ENCODE measurements at places on chromosomes 11 and 22. TPM values are rescaled to one million over a fixed set of nuclear protein-coding genes. Genes with fewer than 3 reads are reported as not detected.

The DEUP1 gene
- total RNA-seq, result not detected

- no peaks in the 10 kb centered on the region for H3K4me1 ChIP-seq
- no peaks in the 10 kb centered on the region for H3K27me3 ChIP-seq
- DNase-seq, result no peak
- H3K4me3 ChIP-seq, result no peak overlapping the region
Measured at GRCh38 chr11:104999721-105000120, 23.2 kb downstream of the CASP5 start.

The C11orf65 gene
- not detected for total RNA-seq

GRCh38 chr11:72696866-72697700 is 22.9 kb upstream of the PDE2A start:
- H3K27me3 ChIP-seq, result no peaks in the 10 kb centered on the region
- H3K4me1 ChIP-seq, result peaks cover 12% of the 10 kb centered on the region
- no peak for DNase-seq
- peak overlapping the region; percentile 44 for H3K27ac ChIP-seq
- H3K36me3 ChIP-seq, result peaks cover 86% of the 10 kb centered on the region

DNA sequence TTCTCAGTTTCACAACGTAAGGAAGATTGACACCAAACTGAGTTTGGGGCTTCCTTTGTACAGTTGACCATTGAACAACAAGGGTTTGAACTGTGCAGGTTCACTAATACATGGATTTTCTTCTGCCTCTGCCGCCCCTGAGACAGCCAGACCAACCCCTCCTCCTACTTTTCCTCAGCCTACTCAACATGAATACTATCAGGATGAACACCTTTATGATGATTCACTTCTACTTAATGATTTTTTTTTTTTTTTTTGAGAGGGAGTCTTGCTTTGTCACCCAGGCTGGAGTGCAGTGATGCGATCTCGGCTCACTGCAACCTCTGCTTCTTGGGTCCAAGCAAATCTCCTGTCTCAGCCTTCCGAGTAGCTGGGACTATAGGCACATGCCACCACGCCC is 14.6 kb downstream of the RBM4 start:
- no peak overlapping the region for H3K4me3 ChIP-seq
- H3K27ac ChIP-seq, result no peak overlapping the region
- no peak for DNase-seq
- peaks cover 54% of the 10 kb centered on the region for H3K36me3 ChIP-seq
- peaks cover 4% of the 10 kb centered on the region for H3K4me1 ChIP-seq
- no peaks in the 10 kb centered on the region for H3K27me3 ChIP-seq

DNA sequence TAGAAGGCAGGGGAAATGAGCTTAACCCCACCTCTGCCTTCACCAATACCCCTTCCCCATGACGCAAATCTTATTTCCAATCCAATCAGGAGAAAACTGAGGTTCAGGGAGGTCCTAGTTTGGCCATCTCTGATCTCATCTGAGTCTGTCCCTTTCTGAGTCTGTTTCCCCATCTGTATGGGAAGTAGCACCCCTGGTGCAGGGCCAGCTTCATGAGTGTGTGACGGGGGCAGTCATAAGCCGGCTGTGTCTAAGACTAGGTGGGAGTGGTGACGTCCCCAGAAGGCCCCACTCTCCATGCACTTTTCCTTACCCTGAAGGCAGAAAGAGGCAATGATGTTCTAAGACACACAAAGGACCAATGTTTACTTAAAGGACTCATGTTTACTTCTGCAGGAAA is 72.3 kb downstream of the MN1 start:
- no peak overlapping the region for H3K4me3 ChIP-seq
- peaks cover 25% of the 10 kb centered on the region for H3K4me1 ChIP-seq
- no peaks in the 10 kb centered on the region for H3K36me3 ChIP-seq

- DNase-seq, result no peak
- H3K36me3 ChIP-seq, result no peaks in the 10 kb centered on the region
- H3K27ac ChIP-seq, result no peak overlapping the region
- no peak overlapping the region for H3K4me3 ChIP-seq
Measured at GRCh38 chr11:123143476-123143875, 51.6 kb downstream of the CLMP start.

DNA sequence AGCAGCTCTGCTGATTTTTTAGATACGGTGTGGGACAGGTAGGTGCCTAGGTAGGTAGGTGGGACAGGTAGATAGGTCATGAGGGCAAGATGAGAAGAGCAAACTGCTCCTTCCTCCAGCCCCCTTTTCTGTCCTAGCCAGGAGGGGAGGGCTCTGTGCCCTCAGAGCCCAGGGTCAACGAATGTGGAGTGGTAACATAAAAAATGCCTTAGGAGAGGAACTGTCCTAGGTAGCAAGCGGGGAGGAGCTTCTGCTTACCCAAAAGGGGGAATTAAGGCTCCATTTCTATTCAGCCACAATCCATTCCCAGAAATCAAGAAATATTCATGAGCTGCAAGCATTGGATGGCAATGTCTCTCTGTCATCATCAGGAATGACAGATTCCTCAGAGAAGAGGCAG is 234.8 kb downstream of the GRIK4 start:
- H3K27ac ChIP-seq, result no peak overlapping the region
- no peak overlapping the region for H3K4me3 ChIP-seq
- no peaks in the 10 kb centered on the region for H3K36me3 ChIP-seq
- H3K4me1 ChIP-seq, result peaks cover 9% of the 10 kb centered on the region

- no peaks in the 10 kb centered on the region for H3K27me3 ChIP-seq
- no peak overlapping the region for H3K4me3 ChIP-seq
- peaks cover 67% of the 10 kb centered on the region for H3K4me1 ChIP-seq
- H3K36me3 ChIP-seq, result no peaks in the 10 kb centered on the region
Measured at GRCh38 chr22:46580940-46581537, 39.1 kb upstream of the GRAMD4 start.

The NCR3LG1 gene
- 1.7 TPM for total RNA-seq

GRCh38 chr22:36343070-36343719 is 44.6 kb downstream of the MYH9 start:
- peak overlapping the region; percentile 95 for H3K27ac ChIP-seq
- DNase-seq, result no peak
- no peaks in the 10 kb centered on the region for H3K27me3 ChIP-seq
- peaks cover 98% of the 10 kb centered on the region for H3K4me1 ChIP-seq
- no peak overlapping the region for H3K4me3 ChIP-seq

GRCh38 chr11:127531167-127531566 is 530.6 kb upstream of the KIRREL3 start:
- H3K4me1 ChIP-seq, result no peaks in the 10 kb centered on the region
- no peaks in the 10 kb centered on the region for H3K36me3 ChIP-seq
- DNase-seq, result no peak
- H3K27me3 ChIP-seq, result no peaks in the 10 kb centered on the region

DNA sequence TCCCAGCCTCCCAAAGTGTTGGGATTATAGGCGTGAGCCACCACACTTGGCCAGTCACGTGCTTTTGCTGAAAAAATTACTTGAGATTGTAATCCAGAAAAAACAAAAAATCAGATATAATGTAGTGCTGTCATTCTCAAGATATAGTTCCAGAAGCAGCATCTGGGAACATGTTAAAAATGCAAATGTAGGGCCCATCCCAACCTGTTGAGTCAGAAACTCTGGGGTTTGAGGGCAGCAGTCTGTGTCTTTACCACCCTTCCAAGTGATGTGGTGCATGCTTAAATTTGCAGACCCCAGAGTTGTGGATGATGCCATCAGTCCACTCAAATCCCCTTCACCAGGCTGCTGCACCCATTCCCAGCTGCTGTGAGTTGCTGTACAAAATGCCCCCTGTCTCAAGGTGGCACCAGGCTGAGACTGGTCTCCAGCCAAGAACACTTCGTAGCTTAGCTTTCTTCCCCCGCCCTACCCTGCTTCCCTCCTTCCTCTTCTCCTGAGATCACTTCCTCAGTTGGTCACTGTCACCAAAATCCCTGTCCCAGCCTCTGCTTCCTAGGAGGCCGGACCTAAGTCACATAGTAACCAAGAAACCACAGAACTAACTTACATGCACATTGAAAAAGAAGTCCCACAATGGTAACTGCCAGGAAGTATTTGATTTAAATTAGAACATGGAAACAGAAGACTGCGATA is 18.2 kb upstream of the ARRB1 start:
- no peak overlapping the region for H3K4me3 ChIP-seq
- peaks cover 19% of the 10 kb centered on the region for H3K4me1 ChIP-seq
- H3K27ac ChIP-seq, result no peak overlapping the region
- H3K36me3 ChIP-seq, result no peaks in the 10 kb centered on the region
- no peaks in the 10 kb centered on the region for H3K27me3 ChIP-seq

The SYNGR1 gene
- 27.7 TPM for total RNA-seq

The APOBEC3H gene
- not detected for total RNA-seq

DNA sequence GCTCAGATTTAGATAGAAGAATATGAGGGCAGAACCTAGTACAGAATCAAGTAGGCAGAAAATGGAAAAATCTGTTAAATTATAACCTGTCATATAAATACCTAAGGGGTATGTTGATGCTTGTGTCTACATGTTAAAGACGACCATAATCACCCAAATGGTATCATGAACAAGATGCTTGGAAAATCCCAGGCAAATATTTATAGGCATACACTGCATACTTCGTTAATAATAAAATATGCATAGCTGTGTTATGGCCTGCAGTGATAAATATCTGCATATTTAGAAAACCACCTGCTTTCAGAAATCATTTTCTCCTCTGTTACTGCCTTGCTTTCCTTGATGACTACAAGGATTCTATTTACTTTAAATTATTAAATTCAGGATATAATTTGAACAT is 18.9 kb upstream of the DDX10 start:
- H3K36me3 ChIP-seq, result no peaks in the 10 kb centered on the region
- no peaks in the 10 kb centered on the region for H3K27me3 ChIP-seq
- H3K27ac ChIP-seq, result no peak overlapping the region

- no peaks in the 10 kb centered on the region for H3K36me3 ChIP-seq
- H3K4me3 ChIP-seq, result no peak overlapping the region
- H3K4me1 ChIP-seq, result peaks cover 4% of the 10 kb centered on the region
- no peak for DNase-seq
- H3K27me3 ChIP-seq, result no peaks in the 10 kb centered on the region
Measured at GRCh38 chr11:96144553-96144952, 198.4 kb downstream of the MAML2 start.

- no peak overlapping the region for H3K27ac ChIP-seq
- H3K27me3 ChIP-seq, result no peaks in the 10 kb centered on the region
- peak; percentile 60 for DNase-seq
- no peak overlapping the region for H3K4me3 ChIP-seq
Measured at GRCh38 chr11:14949437-14950147, 22.6 kb downstream of the CALCA start.

The OR2AG2 gene
- not detected for total RNA-seq

- H3K4me3 ChIP-seq, result no peak overlapping the region
- H3K27me3 ChIP-seq, result no peaks in the 10 kb centered on the region
- H3K27ac ChIP-seq, result no peak overlapping the region
- H3K4me1 ChIP-seq, result no peaks in the 10 kb centered on the region
- peak; percentile 62 for DNase-seq
Measured at GRCh38 chr11:94199136-94200130, 70.8 kb downstream of the PANX1 start.

GRCh38 chr11:5364214-5364613 is 12.9 kb downstream of the OR51B6 start:
- H3K4me3 ChIP-seq, result no peak overlapping the region
- H3K27ac ChIP-seq, result no peak overlapping the region
- H3K4me1 ChIP-seq, result no peaks in the 10 kb centered on the region
- no peak for DNase-seq
- H3K27me3 ChIP-seq, result no peaks in the 10 kb centered on the region

DNA sequence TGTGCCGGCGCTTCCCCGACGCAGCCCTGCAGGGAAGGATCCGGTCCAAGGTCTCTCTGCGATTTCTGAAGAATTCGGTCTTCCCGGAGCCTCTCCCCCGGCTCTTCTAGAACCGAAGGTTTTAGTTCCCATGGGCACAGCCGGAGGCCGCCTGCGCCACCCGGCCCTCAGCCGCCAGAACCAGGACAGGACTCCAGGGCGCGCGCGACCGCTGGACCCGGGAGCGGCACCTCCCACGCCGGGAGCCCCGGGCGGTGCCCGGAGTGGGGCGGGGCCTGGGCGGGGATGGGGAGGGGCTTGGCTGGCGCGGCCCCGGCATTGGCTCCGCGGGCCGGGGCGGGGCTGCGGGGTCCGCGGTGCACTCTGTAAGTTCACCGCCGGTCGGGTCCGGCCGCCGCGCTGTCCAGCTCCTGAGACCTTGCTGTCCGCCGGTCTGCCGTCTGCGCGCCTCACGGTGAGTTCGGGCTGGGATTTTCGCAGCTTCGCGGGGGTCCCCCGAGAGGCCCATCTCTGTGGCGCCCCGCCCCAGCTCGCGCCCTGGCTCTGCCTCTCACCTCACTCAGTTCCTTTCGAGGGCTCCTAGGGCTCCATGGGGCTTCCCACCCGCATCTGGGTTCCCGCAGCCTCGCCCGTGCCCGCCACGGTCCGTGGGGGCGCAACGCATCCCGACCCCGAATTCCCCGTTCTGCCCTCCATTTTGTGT is at the start of gene CDC42EP2:
TSS of gene CDC42EP2 (plus strand) at position 366 of the 703 bp plus-strand sequence. CDS start 6,033 bp downstream, outside the sequence.
- H3K4me3 ChIP-seq, result peak within 1 kb of the TSS; percentile 87
- H3K4me1 ChIP-seq, result peaks cover 87% of the 10 kb centered on the region
- DNase-seq, result peak; percentile 95
- peak within 1 kb of the TSS; percentile 96 for H3K27ac ChIP-seq

DNA sequence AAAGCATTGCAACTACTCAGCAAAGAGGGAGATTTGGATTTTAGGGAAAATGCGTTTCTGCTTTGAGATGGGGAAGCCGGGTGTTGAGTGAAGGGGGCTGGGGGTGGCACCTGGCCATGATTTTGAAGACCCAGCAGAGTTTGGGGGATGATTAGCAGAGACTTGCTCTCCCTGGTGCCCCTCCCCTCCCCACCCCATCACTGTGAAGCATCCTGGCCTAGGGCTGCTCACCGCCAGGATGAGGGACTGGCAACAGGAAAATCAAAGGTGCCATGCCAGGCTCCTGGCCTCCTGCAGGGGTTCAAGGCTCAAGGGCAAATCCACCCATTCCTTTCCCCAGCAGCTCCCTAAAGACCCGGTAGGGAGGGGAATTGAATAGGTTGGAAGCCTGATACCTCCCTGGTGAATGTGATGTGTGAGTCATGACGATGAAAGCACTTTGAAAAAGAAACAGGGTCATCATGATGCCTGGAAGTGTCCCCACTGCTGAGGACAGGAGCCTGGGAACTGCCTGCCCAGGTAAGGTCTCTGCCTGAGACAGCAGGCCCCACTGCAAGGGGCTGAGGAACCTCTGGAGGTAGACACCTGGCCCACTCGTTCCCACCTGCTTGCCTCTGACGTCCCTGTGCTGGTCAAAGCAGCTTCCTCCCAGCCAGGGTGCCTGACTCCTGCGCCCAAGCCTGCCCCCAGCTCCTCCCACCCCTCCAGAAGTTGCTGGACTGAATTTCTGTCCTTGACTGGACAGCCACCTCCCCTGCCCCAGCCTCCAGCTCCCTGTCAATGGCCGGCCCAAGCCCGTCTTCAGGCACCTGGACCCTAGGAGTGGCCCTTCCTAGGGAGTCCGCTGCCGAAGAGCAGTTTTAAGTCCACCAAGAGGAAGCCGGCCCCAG is 1.7 kb downstream of the CHST1 start:
- no peak for DNase-seq
- no peaks in the 10 kb centered on the region for H3K36me3 ChIP-seq
- H3K27ac ChIP-seq, result no peak overlapping the region
- peaks cover 65% of the 10 kb centered on the region for H3K27me3 ChIP-seq
- H3K4me3 ChIP-seq, result peak overlapping the region; percentile 68

DNA sequence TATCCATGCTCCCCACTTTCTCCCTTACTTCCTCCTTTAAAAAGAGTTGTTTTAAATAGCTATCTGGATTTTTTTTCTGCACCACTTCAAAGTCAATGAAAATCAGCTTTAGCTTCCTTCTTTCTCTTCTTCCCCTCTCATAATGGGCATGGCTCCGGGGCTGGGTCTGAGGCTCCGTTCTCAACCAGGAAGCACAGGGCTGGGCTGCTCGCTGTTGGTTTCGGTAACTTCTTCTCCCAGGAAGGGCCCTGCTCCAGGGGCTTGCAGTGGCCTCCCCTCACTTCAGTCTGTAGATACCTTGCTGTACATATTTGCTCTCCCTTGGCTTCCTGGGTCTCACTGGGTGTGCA is 23.8 kb downstream of the MICAL2 start:
- H3K4me1 ChIP-seq, result peaks cover 45% of the 10 kb centered on the region
- no peak overlapping the region for H3K4me3 ChIP-seq
- H3K36me3 ChIP-seq, result no peaks in the 10 kb centered on the region
- no peak for DNase-seq
- H3K27me3 ChIP-seq, result no peaks in the 10 kb centered on the region

The CCDC87 gene
- 0.45 TPM for total RNA-seq

The PLCB3 gene
- total RNA-seq, result 36.5 TPM

All from esophagus muscularis mucosa (tissue), 4 donors.